ENCODE measurements at places on chromosomes 16 and 17.

GRCh38 chr17:5596421-5596820 is 12.1 kb upstream of the NLRP1 start:
- no peak for DNase-seq

GRCh38 chr16:58518083-58518979 is 3.0 kb downstream of the SETD6 start:
- DNase-seq = no peak

DNA sequence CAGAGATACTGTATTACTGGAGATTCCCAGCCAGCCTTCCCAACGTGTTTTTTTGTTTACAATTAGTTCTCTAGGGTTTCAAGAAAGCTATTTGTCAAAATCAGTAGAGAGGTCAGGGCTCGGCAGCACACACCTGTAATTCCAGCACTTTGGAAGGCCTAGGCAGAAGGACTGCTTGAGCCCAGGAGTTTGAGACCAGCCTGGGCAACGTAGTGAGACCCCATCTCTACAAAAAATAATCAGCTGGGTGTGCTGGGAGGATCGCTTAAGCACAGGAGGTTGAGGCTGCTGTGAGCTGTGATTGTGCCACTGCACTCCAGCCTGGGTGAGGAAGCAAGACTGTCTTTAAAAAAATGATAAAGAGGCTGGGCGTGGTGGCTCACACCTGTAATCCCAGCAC is 19.4 kb downstream of the CBX1 start:
- no peak for DNase-seq

DNA sequence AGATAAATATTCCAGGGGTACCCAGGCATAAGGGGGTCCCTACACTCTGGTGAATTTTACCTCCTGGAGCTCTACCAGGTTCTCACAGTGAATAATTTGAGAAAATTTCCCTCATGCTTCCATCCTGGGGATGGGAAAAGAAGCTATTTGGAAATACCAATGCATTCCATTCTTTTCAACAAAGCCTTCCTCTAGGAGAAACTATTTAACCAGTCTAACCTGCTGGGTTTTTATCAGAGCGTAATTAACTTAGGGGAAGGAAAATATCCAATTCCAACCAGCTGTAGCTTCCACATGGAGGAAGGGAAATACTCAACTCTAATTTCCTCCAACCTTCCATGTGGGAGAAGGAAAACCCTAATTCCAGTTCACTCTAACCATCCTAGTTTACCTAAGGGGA is 17.0 kb downstream of the MFSD6L start:
- no peak for DNase-seq

GRCh38 chr16:14364386-14365199 is 265.5 kb downstream of the PARN start:
- no peak for DNase-seq

DNA sequence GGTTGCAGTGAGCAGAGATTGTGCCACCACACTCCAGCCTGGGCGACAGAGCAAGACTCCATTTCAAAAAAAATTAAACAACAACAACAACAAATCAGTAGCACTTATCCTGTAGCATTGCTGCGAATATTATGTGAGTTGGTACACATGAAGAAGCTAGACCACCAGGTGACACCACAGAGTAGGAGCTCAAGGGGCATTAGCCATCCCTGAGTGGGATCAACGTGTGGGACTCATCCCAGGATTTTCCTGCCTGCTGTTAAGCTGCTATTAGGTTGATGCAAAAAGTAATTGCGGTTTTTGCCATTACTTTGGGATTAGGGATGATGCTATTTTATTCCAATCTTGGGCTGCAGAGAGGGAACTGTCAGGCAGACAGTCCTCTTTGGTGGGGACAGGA is 47.2 kb downstream of the OTOA start:
- DNase-seq = no peak

- no peak for DNase-seq
Measured at GRCh38 chr17:75481194-75482068, 25.0 kb downstream of the TMEM94 start.

DNA sequence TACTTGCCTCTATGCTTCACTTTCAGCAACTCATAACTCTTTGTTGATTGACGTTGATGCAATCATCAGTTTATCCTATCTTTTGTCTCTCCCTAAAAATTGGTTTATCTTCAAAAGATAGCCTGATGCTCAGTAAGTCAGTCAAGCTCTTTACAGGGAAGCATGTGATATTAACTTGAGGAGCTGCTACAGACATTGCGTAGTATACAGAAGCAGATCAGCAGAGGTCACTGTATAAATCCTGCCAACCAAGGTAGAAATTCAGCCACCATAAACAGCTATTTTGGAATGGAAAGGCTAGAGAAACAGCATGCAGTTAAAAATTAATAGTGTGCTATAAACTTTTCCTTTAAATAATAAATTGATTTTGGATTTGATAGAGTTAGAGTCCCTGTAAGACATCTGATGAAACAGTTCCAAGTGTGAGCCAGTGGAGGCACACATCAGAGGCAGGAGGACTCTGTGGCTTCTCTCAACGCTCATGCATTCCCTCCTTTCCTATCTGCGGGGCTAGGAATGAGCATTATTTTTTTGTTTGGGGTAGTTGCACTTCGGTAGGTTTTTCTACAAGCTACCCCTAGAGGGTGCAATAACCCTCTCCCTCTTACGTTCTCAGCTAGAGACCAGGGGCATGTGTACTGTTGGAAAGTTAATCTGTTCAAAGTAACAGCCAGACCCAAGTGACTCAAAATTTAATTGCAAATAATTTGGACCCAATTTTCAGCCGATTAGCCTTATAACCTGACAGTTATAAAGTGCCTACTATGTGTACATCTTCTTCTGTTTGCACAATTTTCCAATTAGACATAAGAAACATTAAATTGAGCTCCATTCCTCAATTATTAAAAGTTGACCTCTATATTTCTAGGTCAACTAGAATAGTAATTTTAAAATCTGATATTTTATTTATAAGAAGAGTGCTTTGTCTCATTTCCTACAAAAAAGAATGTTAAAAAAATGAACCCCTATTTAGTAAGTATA is 647.7 kb upstream of the SOX9 start:
- no peak for DNase-seq

DNA sequence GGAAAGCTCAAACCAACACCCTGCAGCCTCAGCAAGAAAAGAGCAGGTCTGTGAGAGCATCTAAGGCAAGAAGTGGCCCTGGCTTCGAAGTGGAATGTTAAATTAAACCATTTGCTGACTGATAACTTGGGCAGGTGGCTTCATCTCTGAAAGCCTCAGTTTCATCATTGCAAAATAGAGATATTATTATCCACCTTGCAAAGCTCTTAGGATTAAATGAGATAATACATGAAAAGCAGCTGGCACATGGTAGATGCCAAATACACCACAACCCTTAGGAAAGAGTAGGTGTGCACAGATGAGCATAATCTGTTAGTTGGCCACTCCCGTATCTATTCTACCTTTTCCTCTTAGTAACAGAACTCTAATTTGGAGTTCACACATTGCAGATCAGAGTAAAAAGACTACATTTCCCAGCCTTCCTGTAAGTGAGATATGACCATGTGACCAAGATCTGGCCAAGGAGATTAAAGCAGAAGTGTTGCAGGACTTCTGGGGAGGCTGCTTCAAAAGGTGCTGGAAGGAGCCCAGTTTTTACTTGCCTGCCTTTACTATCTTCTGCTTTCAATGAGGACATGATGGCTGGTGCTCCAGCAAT is 288.7 kb downstream of the SOX9 start:
- DNase-seq = no peak

DNA sequence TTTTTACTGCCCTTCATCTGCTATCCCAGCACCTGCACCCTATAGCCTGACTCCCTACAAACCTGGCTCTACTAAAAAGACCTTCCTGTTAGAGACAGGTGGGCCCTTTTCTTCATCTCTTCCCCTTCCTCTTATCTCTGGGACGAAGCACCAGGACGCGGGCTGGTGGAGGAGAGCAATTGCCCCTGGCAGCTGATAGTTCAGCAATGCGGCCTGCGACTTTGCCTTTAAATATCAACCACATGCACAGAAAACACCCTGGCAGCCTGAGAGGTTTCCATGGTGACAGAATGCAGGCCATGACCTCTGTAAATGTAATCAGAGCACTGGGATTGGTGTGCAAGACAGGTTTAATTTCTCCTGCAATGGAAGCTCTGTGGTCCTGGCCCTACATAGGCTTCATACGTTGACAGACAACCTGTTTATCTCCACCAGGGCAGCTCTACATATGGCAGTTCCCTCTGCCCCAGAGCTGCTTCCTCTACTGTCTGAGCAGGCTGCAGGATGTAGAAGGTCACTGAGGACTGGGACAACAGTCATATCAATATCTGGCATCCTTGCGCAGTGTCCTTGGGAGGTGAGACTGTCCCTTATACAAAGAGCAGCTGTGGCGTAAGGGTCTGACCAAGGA is 10.0 kb upstream of the SKAP1 start:
- DNase-seq = no peak

DNA sequence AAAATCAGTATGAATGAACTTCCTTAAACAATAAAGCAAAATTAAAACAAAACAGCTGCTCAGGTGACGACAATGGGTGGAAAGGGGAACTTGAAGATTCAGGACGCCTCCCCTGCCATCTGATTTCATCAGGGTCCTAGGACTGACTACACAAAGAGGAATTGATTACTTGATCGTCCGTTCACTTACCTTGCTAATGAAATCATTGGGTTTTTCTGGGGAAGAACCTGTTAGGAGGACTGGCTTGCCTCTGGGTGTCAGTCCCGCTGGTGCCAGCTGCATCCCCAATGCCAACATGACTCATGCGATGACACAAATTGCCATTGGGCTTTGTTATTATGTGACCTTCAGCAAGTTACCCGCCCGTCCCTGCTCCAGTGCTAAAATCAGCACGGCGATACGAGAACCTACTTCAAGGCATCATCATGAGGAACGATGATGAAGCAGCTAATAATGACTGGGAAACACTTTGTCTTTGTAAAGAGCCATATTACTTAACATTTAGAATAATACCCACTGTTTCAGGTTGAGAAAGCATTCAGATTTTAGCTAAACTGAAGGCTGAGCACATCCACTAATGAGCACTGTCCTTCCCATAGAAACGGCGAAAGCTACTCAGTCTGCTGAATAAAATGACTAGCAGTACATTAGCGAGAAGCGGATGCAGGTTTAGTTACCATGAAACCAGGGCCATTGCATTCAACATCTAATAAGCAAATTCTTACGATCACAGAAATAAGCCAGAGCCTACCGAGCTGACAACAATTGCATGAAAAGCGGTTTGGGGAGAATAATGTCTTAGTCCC is 139.4 kb downstream of the ZFHX3 start:
- no peak for DNase-seq

- no peak for DNase-seq
Measured at GRCh38 chr17:31926100-31926729, 10.6 kb upstream of the SUZ12 start.

DNA sequence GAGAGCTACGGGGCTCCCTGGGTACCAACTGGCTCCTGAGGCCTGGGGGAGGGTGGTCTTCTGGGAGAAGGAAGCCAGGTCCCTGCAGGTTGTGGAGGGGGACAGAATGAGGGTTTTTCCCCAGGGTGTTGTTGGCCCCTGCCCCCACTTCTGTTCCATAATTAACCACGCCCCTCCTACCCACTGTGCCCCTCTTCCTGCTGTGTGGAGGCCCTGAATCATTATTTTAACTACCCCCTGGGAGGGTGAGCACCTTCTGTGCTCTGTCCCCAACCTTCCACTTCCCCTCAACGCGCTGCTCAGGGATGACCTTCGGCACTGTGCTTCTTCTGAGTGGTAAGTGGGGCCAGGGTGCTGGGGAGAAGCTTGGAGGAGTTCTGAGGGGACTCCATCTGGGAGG is at the start of gene ITGAD:
Gene ITGAD (plus strand): TSS at position 280 of the 400 bp plus-strand sequence. CDS start 26 bp downstream, at position 306.
- DNase-seq = no peak

DNA sequence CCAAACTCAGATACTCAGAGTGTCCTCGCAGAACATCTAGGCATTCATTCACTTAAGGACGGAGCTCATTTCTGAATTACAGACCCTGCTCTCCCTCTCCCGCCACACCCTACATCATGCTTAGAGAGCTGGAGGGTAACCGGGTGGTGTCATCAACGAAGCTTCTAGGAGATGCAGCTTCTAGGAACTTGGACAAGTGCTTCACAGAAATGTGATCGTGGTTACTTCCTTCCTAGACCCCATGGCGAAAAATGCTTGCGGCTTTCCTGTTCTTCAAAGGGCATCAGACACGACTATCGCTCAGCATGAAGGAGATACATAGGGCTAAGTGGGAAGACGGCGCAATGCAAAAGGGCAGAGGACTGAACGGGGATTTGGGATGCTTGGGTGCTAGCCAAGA is 126.8 kb downstream of the ZFHX3 start:
- no peak for DNase-seq

DNA sequence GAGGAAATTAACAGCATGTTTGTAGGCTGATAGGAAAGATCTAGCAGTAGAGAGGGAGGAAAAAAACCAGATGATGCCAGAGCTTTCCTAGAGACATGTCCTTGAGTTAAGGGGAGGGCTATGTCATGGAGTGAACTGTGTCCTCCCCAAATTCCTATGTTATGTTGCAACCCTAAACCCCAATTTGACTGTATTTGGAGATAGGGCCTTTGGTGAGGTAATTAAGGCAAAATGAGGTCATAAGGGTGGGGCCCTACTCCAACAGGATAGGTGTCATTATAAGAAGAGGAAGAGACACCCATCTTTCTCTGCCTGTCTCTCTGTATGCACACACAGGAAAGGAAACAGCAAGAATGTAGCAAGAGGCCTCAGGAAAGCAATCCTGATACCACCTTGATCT is 195.3 kb upstream of the AXIN2 start:
- no peak for DNase-seq

DNA sequence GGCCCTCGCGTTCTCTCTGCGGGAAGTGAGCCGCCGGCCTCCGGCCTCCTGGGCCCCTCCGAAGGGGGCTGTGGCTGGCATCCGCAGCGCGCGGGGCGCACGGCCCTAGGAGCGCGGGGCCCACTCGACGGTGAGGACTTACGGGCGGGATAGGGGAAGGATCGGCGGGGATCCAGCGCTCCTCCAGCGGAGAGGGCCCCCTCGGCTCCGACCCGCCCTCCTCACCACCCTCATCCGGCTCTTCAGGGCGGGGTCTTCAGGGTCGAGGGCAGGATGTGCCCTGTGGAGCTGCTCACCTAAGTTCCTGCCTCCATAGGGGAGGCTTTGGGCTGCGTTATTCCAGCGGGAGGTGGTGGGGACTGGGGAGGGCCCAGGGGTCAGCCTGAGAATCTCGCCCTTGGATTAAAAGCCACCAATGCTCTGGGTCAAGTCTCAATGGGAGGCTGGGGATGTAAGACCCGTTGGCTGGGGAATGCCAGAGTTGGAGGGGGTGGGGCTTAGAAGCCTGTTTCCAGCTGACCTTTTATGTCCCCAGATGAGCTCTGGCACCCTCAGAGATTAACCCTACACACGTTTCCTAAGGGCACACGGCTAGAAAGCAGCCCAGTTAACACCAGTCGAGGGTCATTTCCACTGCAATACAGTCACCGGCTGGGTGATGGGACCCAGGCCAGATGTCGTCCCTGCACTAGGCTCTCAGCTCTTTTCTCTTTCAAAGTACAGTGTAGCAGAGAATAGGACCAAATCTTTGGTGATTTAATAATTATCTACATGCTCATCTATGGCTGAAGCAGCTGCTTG is 13.4 kb downstream of the TBX2 start:
- no peak for DNase-seq
